Effector CD8-positive, alpha-beta T cell (primary cell): ENCODE measurements at places on chromosomes 13 and 19.

DNA sequence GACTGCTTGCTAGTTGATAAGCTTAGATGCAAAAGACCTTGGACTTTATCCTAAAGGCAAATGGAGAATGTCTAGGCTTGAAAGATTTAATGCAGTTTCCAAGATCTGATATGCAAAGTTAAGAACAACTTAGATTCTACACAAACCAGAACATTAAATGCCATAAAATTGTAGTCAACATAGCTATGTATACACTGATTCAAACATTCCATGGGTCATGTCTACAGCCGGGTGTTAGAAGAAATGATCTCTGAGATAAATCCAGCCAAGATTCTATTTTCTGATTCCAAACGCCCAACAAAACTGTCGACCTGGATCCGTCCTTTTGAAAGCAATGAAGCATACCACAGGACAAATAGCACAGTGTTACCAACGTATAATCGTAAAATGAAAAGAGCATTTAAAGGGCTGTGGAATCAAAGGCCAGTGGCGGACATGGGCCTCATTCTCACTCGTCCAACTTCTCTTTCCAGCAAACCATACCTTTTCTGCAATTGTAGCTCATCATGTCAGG is 52.7 kb downstream of the KCTD12 start:
- DNase-seq = no peak

DNA sequence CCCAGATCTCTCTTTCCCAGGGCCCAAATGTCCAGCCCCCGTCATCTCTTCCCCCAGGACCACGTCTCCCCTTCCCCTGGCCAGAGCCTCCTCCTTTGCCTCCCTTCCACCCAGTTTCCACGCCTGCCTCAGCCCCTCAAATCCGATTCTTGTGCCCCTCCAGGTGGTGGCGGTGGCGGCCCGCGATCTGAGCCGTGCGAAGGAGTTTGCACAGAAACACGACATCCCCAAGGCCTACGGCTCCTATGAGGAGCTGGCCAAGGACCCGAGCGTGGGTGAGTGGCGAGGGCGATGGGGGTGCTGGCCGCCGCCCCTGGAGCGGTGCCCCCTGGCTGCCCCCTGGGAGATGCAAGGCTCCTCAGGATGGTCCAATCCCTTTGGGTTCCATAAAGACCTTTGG is 1.3 kb downstream of the DHDH start:
- no peak for DNase-seq

GRCh38 chr13:39836038-39836437 is 180.6 kb downstream of the COG6 start:
- DNase-seq = no peak

- DNase-seq = no peak
Measured at GRCh38 chr13:111038887-111039286, 76.2 kb upstream of the ARHGEF7 start.

- DNase-seq = no peak
Measured at GRCh38 chr19:7969555-7969939, 26.1 kb upstream of the TIMM44 start.

GRCh38 chr19:52227980-52228379 is 38.1 kb downstream of the PPP2R1A start:
- DNase-seq = no peak

- no peak for DNase-seq
Measured at GRCh38 chr13:37134411-37135041, 29.1 kb upstream of the CSNK1A1L start.

GRCh38 chr19:15479391-15480345 is at the start of gene PGLYRP2:
TSS of gene PGLYRP2 (minus strand) at chr19:15479501. CDS start at chr19:15479371, 130 bp downstream.
- no peak for DNase-seq
